CD4-positive, alpha-beta T cell treated with Interleukin-4 for 4 hours (primary cell): ENCODE measurements at places on chromosomes 16 and 17.

DNA sequence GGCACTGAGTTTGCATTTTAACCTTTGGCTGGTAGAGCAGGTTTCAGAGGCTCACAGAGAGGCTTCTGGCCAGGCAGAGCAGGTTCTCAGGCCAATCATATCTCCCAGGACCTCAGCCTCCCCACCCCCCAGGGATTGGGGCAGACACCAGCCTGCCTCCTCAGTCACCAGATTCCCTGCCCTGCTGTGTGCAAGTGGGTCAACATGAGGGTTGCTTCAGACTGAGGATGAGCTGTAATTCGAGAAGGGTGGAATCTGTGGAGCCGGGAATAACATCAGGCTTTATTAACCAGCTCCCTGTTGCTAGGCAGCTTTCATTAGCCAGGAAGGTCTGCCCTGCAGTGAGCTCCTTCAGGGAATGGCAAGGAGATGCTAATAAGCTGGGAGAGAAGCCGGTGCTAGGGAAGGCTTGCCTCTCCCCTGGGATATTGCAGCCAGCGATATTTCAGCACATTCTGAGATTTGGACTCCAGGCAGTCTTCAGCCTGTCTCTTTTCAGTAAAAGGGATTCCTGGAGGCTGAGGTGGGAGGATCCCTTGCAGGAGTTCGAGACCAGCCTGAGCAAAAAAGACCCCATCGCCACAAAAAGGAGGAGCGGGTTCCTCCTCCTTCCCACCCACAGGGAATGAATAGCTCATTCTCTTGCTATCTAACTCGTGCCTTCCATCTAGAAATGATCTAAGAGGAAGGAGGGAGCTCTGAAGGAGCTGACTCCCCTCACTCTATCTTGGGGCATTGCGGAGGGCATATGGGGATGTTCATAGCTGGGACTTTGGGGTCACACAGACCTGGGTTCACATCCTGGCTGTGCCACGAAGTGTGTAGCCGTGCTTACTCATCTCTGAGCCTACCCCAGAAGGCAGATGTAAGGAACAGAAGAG, 10.7 kb downstream of the SGSM2 start:
- no peak for DNase-seq

DNA sequence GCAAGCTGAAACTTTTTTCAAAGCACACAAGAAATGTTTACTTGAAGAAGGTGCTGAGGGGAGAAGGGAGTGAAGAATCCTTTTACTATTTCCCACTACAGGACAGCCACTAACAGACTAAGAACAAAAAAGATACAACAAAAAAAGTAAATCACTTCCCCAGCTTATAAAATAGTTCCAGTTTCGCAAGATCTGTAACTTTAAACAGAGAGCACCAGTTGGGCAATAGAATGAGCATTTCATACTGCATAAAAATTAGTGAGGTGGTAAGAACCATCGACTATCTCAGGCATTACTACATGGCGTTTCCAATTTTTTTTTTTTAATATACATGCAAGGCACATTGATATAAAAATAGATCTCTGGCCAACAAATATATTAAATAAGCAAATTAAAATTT, 11.1 kb downstream of the CRYBA1 start:
- no peak for DNase-seq

GRCh38 chr17:74924250-74924948, at the start of gene OTOP2:
Gene OTOP2 (plus strand): TSS chr17:74924273. CDS start chr17:74924633, 360 bp downstream.
- DNase-seq: no peak

DNA sequence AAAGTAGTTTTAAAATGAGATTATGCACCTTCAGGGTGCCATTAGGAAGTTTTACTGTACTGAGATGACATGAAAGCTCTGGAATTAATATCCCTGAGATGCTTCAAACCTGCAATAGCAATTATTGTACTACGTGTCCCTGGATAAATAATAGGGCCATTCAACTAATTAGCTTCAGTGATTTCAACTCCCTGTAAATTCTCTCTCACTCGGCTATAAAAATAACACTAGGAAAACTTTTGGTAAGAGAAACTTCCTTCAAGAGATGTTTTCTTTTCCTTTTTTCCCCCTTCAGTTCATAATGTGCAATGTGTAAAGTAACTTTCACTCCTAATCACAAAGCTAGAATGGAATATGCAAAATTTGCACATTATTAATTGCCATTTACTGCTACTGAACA, 146.4 kb downstream of the SNX11 start:
- DNase-seq: no peak

DNA sequence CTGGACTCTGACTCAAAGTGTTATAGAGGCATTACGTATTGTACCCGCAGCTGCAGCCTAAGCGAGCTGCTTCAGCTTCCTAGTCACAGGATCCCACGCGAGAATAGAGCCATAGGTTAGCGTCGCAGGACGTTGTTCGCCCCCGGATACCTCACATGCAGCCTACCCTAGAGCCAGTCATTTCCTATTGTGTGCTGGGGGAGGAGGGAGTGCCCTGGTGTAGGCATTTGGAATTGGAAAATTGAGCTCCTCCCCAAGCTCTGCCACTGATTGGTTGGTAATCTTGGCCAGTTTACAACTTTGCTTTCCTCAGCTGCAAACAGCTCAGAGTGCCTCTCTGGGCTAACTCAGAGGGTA, 530 bp downstream of the NAA60 start:
- no peak for DNase-seq

DNA sequence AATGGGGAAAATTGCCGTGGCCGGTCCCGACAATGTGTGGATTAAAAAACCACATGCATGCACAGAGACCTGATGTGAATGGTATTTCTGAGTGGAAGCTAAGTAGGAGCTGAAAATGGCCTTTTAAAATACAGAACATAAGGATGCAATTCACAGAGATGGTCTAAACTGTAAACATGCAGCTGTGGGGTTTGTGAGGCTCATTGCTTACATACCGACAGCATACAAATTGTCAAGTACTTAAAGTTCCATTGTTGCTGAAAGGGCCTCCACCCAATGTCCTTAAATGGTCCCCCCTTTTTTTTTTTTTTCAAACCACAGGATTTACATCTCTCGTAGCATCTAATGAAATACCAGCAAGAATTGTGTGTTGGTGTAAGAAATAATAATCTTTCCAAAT, 523.2 kb downstream of the MAF start:
- no peak for DNase-seq

DNA sequence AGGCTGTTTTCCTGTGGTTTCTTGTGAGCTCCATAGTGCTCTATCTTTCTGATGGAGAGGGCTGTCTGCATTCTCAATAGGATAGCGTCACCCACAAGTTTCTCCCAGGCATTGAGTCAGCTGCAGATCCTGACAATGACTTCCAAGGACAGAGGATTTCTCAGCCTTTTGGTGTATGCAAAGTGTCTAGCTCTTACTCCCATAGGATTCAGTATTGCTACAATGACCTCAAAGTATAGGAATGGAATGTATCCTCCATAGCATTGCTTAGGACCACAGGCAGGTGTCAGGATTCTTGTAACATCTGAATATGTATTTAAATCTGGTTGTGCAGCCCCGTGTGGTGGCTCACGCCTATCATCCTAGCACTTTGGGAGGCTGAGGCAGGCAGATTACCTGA, 32.3 kb downstream of the SMIM36 start:
- DNase-seq: no peak
